ENCODE measurements at places on chromosomes 16 and 17.

DNA sequence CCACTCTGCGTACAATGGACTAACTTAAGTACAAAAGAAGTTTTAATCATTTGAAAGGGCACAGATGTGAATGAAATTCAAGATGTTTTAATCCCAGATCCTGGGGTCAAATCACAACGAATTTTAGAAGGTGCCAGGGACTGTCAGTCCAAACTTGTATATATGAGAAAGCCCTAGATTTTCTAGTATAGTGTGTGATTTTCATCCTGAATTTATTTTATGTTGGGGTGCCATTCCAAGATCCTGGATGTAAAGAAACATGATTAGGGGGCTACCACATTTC, 64.3 kb downstream of the TUBD1 start:
- no peak for DNase-seq

DNA sequence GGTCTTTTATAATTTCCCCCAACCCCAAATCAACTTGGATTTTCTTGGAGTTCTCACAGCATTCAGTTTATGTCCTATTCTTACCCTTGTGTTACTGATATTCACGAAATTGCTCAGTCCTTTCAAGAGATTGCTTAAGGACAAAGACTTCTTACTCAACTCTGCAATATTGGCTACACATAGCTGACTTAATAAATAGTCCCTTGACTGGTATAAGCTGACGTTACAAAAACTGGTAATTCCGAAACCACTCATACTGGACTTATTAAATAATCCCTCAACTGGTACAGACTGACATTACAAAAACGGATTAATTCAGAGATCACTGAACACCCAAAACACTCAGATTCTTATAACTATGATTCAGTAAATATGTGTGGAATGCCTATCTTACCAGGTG, 860 bp downstream of the TIGD7 start:
- DNase-seq, result no peak

- no peak for DNase-seq
Observed at GRCh38 chr17:77328823-77329740, 188.3 kb downstream of the SEC14L1 start.

- DNase-seq, result no peak
Observed at GRCh38 chr17:43967251-43967875, 13.6 kb upstream of the PYY start.

GRCh38 chr16:65746941-65747340, 619.5 kb upstream of the CDH5 start:
- DNase-seq, result no peak

DNA sequence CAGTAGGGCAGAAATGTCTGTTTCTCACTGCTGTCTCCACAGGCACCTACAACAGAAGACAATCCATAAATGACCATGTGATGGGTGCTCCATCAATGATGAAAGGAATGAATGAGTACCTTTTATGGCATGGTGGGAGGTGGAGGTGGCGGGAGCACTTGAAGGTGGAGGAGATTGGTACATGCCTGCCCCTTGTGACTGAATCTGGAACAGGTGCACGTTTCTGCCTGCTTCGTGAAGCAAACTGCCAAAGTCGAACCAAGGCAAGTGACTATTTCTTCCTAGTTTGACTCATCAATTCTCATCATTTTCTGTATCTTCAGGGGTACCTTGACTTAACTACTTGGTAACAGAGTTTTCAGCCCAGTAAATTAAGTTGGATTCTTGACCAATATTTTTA, 25.4 kb downstream of the CDRT15 start:
- DNase-seq, result no peak

DNA sequence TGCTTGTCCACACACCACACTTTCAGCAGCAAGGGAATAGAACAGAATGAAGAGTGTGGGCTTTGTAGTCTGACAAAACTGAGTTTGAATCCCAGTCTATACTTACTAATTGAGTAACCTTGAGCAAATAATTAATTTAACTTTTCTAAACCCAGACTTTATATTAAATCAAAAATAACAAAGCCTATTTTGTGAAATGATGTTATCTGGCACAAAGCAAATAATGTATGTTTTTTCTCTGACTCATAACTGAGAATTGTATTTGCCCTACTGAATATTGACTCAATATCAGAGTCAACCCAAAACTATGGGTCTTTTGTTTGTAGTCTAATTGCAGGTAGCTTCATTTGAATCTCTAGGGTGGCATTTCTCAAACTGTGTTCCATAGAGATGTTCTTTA, 77.9 kb upstream of the TANC2 start:
- no peak for DNase-seq

- no peak for DNase-seq
Observed at GRCh38 chr16:85476389-85476788, 136.7 kb upstream of the GSE1 start.

GRCh38 chr17:36511216-36511615, 23.5 kb downstream of the MYO19 start:
- DNase-seq, result no peak

- DNase-seq, result no peak
Observed at GRCh38 chr17:73231395-73231794, 30.3 kb downstream of the CPSF4L start.

- DNase-seq, result no peak
Observed at GRCh38 chr16:3810818-3811217, 69.7 kb downstream of the CREBBP start.

- DNase-seq, result no peak
Observed at GRCh38 chr17:19017401-19017800, 12.8 kb upstream of the FAM83G start.

DNA sequence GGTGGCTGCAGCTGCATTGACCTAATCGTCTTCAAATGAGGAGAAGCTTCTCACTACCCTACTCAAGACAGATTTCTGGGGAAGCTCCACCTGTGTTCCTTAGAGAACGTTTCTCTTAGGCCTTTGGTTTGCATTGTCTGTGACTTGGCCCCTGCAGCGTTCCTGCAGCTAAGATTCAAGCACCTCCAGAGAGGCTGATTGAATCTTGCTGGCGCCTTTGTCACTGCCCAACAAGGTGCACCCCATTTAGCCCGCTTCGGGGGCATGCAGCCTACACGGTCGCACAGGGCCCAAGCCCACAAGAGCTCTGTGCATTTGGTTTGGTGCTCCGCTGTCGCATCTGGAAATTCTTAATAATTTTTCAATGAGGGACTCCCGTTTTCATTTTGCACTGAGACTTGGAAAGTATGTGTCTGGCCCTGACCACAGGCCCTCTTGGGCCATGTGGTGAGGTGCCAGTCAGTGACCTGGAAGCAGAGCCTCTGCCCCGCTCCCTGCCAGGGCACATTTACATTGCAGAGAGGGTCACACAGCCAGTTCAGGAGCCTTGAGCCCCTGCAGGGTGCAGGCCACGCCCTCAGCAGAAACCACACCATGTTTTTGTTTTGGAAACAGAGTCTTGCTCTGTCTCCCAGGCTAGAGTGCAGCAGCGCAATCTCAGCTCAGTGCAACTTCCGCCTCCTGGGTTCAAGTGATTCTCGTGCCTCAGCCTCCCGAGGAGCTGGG, 51.1 kb upstream of the CACNG5 start:
- no peak for DNase-seq

DNA sequence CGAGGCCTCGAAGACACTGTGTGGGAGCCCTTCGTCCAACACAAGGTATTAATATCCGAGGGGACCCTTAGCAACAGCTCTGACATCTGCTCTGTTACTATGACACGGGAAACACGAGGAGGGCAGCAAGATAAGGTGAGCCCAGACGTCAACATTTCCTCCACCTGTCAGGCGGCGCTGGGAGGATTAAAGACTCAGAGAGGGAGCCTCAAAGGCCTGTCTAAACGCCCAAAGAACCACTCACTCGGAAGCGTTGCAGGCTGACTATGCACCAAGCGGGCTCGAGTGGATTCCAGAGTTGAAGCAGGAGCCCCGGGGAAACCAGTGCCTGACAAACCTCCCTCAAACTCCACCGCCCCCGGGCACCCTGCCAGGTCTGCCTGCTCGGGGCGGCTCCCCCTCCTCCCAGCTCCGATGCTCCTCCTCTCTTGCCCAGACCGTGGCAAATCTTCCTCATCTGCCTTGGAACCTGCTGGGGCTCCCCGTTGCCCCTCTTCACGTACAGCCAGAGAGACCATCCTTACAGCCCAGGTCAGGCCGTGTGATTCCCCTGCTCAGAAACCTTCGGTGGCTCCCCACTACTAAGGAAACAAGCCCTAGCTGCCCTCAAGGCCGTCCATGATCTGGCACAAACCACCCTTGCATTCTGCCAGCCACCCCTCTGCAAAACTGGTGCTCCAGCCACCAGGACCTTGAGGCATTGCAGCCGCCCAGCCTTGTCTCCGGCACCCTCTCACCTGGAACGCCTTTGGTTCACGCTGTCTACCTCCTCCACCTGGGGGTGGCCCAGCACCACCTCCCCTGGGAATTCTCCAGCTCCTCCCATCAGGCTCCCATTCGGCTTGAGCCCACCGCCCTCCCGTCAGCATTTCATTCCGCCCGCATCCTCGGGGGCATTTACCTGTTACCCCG, 16.2 kb downstream of the RPH3AL start:
- DNase-seq, result no peak

- no peak for DNase-seq
Observed at GRCh38 chr16:29814592-29814991, 1.4 kb upstream of the PAGR1 start.

Data from T1000 (cell line).